ENCODE measurements at places on chromosomes 13 and 19.
A peak's percentile ranks its signal among the peaks of the same experiment; 100 is the strongest.

- DNase-seq = no peak
Measured at GRCh38 chr13:76693086-76693485, 193.1 kb downstream of the KCTD12 start.

- DNase-seq = no peak
Measured at GRCh38 chr13:99311137-99311536, 3.9 kb upstream of the GPR183 start.

- peak; percentile 88 for DNase-seq
Measured at GRCh38 chr13:43363156-43363953, 340.0 kb downstream of the DNAJC15 start.

GRCh38 chr19:5687360-5688198 lies 2.5 kb upstream of the RPL36 start:
- no peak for DNase-seq

GRCh38 chr19:6540918-6541689 lies 10.3 kb downstream of the TNFSF9 start:
- DNase-seq = peak; percentile 4

GRCh38 chr13:94020833-94021232 lies 458.6 kb downstream of the DCT start:
- peak; percentile 20 for DNase-seq

- no peak for DNase-seq
Measured at GRCh38 chr13:78326633-78327032, 276.7 kb downstream of the POU4F1 start.

- DNase-seq = peak; percentile 76
Measured at GRCh38 chr13:86563308-86563707, 764.1 kb upstream of the SLITRK6 start.

DNA sequence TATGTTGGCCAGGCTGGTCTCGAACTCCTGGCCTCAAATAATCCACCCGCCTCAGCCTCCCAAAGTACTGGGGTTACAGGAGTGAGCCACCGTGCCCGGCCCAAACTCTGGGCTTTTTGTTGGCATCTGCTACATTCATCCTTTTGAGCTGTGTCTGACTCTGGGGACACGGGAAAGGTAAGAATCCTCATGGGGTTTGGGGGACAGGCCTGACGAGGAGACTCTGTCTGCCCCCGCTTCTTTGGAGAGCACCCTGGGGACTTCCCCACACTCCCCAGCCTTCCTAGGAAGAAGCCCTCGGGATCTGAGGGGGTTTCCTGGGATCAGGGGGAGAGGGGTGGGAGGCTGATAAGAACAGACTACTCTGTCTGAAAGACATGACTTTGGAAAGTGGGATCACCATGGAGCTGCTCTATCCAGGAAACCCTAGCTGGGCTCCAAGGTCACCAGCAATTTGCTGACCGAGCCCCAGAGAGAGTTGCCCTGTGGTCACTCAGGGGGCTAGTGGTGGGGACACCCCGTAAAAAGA lies 8.1 kb upstream of the FCER2 start:
- no peak for DNase-seq

GRCh38 chr19:49896863-49897621 lies at the start of gene IL4I1:
Gene IL4I1, minus strand, starts transcription at chr19:49896887. Its CDS starts 727 bp downstream, at chr19:49896160.
- peak; percentile 42 for DNase-seq

GRCh38 chr19:12596927-12597548 lies 13.6 kb downstream of the ZNF490 start:
- no peak for DNase-seq

GRCh38 chr13:76883236-76883635 lies 3.0 kb downstream of the KCTD12 start:
- no peak for DNase-seq

GRCh38 chr19:39544226-39544903 lies 4.4 kb upstream of the EID2 start:
- peak; percentile 15 for DNase-seq

GRCh38 chr19:42394751-42395150 lies 4.7 kb upstream of the CNFN start:
- DNase-seq = no peak

GRCh38 chr19:39325778-39326665 lies 5.4 kb upstream of the LRFN1 start:
- no peak for DNase-seq

GRCh38 chr13:74015137-74015536 lies 119.1 kb downstream of the KLF12 start:
- DNase-seq = peak; percentile 8

DNA sequence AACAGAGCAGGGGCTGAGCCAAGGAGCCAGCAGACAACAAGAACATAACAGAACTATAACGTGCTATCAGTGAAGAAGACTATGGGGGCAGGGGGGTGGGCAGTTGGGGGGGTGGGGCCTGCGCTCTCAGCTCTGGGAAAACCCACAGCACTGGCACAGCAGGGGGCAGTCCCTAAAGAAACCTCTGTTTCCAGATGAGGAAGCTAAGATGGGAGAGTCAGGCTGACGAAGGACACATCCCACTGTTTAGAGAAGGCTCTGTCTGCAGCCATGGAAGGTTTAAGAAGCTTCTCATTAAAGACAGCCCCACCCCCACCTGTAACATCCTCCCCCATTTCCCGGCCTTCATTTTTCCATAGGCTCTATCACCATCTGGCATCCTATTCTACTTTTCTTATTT lies 7.1 kb upstream of the DOCK9 start:
- DNase-seq = no peak

DNA sequence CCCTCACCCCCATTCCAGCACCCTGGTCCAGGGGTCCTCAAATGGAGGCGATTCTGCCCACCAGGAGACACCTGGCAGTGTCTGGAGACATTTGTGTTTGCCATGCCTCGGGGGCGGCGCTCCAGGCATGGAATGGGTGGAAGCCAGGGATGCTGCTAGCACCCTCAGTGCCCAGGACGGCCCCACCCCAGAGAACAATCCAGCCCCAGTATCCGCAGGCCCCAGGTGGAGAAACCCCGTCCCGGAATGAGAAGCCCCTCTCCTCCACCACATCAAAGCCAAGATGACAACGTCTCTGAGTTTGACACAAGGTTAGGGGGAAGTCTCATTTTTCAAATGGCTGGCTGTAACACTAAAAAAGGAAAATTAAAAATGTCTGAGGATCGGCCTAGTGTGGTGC lies 68.5 kb downstream of the INSR start:
- DNase-seq = no peak

DNA sequence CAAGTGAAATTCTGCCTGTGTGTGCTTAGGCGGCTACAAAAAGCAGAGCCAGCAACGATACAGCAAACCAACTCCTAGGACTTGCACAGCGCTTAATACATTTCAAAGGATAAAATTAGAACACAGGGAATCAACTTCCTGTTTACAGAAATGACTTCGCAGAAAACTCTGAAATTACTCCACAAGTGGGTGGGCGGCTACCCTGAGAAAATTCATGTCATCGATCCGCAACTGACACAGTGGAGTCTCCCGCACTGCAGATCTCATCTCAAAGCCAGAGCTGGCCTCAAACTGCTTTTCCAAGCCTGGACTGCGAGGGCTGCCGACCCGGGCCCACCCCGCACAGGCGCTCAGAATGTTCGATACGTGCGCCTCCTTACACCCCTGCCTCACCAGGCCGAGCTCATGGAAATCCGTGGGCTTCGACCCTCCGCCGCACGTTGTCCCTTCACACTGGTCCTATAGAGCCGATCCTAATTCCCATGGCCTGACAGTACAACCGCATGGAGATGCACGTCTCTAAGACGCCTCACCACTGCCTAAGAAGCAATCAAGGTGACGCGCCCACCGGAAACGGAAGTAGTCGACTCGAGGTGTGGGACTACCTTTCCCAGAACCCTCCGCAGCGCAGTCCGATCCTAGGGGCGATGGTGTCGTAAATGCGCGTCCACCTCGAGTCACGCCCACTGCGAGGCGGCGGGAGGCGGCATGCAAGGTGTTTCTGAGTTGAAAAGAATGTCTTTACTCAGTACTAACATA lies at the start of gene ZNF229:
Gene ZNF229 (minus strand): TSS at position 557 of the 759 bp plus-strand sequence. CDS start 5,625 bp downstream, outside the sequence.
- peak; percentile 93 for DNase-seq

DNA sequence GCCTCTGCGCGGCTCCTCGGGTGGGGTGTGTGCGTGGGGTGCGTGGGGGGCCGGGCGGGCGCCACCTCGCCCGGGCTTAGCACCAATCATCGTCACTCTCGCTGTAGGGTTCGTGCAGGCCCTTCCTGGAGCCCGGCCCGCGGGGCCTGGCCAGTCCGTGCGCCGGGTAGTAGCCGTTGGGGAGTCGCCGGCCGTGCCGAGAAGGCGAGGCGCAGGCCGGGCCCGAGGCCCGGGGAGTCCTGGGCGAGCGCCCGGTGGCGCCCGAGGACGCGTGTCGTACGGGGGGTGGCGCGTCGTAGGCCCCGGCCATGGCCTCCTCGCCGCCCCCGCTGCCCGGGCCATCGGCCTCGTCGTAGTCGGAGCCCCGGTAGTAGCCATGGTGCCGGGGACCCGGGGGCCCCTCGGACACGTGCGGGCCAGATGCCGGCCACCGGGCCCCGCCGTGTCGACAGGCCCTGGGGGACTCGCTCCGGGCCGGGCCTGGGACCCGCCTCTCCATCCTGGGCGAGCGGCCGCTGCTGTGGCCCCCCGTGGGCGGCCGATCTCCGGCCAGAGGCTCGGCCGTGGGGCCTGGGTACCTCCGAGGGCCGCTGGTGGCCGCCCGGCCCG lies 57.1 kb downstream of the IER2 start:
- DNase-seq = peak; percentile 6

GRCh38 chr19:8240274-8241229 lies 31.4 kb downstream of the CERS4 start:
- peak; percentile 93 for DNase-seq

- no peak for DNase-seq
Measured at GRCh38 chr13:27536361-27537101, 83.8 kb downstream of the LNX2 start.

GRCh38 chr19:43430976-43431375 lies 16.3 kb downstream of the TEX101 start:
- DNase-seq = no peak

GRCh38 chr19:33654840-33655508 lies 33.2 kb downstream of the CHST8 start:
- DNase-seq = no peak

DNA sequence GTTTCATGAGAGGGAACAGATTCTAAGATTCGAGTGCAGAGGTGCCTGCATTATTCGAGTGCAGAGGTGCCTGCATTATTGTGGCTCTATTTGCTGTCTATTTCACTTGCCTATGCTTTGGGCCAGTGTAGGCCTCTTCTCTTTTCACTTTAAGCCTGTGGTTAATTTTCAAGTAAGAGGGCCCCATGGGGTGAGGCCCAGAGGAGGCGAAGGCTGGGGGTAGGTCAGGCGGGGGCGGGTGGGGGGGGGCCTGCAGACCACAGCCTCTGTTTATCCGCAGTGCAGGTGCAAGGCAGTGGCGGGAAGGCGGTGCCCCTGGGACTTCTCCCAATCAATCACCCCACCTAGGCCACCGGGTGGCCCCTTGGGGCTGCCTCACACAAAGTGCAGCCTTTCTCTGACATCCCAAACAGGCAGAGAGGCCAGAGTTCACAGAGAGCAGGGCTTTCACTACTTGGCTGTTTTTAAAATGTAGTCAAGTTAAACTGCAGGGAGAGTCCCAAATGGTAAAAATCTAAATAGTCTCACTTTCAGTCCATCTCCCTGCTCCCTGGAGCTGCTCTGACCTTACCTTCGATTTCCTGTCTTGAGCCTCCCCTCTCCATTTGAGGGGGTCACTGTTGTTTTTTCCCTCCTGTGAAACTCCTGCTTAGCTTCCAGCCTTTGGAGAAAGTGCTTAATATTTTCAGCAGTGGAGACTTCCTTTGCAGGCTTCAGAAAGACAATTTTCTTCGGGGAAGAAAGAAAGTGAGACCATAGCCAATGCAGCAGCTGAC lies 249.0 kb downstream of the DLEU7 start:
- no peak for DNase-seq

DNA sequence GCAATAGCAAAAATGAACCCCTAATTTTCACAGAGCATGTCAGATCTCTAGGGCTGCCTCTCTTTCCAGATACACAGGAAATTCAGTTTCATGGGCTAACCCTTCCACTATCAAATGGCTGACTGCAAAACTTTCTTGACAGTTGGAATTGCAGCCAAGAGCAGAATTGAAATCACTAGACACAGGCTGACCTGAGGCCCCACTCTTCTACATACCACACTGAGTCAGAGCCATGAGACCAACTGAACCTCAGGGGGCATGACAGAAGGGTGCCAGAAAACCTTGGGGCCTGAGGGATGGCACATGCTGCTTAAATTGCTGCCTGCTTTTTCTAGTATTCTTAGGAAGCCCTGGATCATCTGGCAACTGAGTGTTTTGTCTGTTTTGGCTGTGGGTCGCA lies 1.7 kb upstream of the DLEU7 start:
- peak; percentile 40 for DNase-seq

DNA sequence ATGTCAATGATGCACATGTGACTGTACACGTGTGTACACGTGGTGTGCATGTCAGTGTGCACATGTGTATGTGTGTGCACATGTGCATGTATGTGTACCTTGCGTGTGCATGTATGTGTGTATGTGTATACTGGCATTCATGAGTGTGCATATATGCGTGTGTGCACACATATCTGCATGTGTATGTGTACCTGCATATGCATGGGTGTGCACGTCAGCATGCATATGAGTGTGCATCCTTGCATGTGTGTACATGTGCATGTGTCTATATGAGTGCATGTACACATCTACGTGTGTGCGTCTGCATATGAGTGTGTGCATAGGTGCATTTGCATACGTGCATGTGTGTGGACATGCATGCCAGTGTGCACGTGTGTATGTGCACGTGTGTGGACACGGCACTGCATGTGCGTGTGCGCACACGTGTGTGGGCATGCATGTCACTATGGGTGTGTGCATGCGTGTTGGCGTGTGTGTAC lies 48.5 kb downstream of the GADD45B start:
- DNase-seq = no peak

- DNase-seq = no peak
Measured at GRCh38 chr13:101915331-101915730, 462.9 kb downstream of the ITGBL1 start.

DNA sequence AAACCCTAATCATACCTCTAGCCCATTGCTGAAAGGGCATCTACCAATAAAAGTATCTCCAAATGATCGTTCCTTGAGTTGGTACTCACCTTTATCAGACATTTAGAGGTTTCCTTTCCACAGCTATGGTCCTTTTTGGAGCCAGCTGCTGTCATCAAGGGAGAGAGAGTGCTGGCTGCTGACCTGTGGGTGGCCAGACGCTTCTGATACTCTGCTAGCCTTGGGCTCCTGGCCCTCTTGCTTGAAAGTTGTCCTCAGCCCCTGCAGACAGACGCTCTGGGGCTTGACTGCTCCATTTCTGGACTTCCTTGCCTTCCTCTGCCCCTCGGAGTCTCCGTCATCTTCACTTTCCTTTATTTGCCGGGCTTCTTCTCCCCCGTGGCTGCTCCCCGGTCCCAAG lies 499.1 kb downstream of the DIAPH3 start:
- DNase-seq = no peak

- DNase-seq = no peak
Measured at GRCh38 chr13:51549050-51549449, 35.2 kb upstream of the WDFY2 start.

GRCh38 chr19:27885359-27885758 lies 1327.6 kb downstream of the UQCRFS1 start:
- DNase-seq = no peak

- DNase-seq = peak; percentile 97
Measured at GRCh38 chr19:7871437-7872305, 2.5 kb downstream of the PRR36 start.

- no peak for DNase-seq
Measured at GRCh38 chr13:87259479-87260083, 411.6 kb upstream of the SLITRK5 start.
